ENCODE measurements at places on chromosomes 3 and 15.

GRCh38 chr3:146166415-146166821 is 5.4 kb upstream of the PLOD2 start:
- DNase-seq: no peak

- DNase-seq: no peak
Observed at GRCh38 chr3:89256395-89256794, 149.0 kb downstream of the EPHA3 start.

GRCh38 chr3:50239649-50240048 is 3.6 kb downstream of the GNAI2 start:
- DNase-seq: no peak

- peak; percentile 12 for DNase-seq
Observed at GRCh38 chr15:79115986-79116665, 25.5 kb upstream of the RASGRF1 start.

- no peak for DNase-seq
Observed at GRCh38 chr15:94972314-94972713, 741.0 kb downstream of the MCTP2 start.

- DNase-seq: no peak
Observed at GRCh38 chr15:98263787-98264186, 303.3 kb downstream of the ARRDC4 start.

DNA sequence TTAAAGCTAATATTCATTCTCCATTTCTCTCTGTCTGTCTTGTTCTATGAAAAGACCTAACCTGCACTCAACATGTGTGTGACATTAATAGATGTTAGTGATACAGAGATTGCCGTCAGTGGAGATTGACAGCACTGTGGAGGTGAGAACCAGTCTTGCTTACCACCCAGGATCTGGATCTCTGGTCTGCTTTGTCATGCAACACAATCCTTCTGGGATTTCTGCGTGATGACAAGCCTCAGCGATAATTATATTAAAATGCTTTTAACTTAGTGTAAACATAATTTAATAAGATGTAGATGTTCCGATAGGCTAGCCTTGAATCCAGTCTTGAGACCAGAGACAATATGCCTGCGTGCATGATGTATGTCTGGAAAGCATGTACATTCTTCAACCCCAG is 262.0 kb upstream of the ZNF717 start:
- DNase-seq: no peak

DNA sequence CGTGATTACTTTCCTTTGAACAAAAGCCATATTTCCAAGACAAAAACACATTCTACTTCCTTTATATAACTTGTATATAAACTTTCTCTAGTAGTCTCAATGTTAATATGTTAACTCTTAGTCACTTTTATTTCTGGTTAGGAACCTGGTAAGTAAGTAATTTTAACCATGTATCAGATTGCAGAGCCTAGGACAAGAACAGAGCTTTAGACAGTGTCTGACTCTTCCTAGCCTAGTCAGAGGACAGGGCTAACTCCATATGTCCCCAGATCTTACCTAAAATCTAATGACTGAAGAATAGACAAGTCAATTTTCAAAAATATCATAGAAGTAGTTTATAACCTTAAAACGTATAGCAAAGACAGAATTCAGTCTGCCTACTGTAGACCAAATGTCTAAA is 8.3 kb downstream of the LEKR1 start:
- DNase-seq: no peak

DNA sequence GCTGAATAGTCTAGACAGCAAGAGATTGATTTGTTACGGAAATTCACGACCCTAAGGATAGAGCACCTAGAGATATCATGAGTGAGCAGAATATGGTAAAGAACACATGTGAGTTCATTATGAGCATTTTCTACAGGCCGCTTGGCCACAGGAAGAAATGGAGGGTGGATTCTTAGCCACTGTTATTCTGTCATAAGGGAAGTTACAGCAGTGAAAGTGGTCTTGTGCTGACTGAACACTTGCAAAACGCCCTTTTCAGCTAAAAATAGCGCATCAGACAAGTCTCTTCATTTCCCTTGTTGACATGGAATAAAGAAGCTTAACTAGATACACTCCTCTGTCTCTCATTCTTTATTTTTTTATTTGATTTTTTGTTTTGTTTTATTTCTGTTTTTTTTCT is 19.8 kb downstream of the DGKG start:
- peak; percentile 6 for DNase-seq

GRCh38 chr15:38042707-38043445 is 108.4 kb downstream of the TMCO5A start:
- no peak for DNase-seq

GRCh38 chr3:160196511-160197104 is 28.6 kb upstream of the C3orf80 start:
- no peak for DNase-seq

DNA sequence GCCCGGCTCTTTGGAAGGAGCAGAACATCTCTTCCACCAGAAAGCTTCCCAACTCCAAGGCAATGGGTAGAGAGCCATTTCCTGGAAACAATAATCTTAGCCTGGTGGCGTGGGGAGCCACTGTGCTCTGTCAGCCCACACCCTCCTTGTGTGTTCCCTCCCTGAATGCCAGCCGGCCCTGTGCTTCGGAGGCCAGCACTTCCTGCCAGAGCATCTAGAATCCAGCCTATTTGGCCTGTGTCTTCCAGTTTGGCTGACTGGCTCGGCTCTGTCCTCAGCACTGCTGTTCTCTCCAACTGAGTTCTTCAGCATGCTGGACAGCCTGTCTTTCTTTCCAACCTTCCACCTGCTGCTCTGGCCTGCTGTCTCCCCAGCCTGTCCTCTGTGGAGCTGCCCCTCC is 349.3 kb downstream of the MFSD1 start:
- no peak for DNase-seq

- DNase-seq: no peak
Observed at GRCh38 chr3:141812084-141812483, 48.9 kb downstream of the GRK7 start.

DNA sequence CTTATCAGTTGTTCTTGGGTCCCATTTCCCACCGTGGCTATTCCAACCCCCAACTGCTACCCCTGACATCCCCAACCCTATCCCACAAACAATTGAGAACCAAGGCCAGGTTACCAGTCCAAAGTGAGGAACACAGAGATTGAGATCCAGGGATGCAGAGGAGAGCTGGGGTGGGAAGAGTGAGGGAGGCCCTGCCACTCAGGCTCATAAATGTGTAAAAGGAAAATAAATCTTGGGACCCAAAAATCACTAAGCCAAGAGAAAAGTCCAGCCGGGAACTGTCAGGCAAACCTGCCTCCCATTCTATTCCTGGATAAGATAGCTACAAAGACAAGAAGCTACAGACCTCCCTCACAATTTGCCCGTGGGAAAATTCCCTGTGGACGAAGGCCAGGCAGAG is 101.1 kb upstream of the DLG1 start:
- no peak for DNase-seq

DNA sequence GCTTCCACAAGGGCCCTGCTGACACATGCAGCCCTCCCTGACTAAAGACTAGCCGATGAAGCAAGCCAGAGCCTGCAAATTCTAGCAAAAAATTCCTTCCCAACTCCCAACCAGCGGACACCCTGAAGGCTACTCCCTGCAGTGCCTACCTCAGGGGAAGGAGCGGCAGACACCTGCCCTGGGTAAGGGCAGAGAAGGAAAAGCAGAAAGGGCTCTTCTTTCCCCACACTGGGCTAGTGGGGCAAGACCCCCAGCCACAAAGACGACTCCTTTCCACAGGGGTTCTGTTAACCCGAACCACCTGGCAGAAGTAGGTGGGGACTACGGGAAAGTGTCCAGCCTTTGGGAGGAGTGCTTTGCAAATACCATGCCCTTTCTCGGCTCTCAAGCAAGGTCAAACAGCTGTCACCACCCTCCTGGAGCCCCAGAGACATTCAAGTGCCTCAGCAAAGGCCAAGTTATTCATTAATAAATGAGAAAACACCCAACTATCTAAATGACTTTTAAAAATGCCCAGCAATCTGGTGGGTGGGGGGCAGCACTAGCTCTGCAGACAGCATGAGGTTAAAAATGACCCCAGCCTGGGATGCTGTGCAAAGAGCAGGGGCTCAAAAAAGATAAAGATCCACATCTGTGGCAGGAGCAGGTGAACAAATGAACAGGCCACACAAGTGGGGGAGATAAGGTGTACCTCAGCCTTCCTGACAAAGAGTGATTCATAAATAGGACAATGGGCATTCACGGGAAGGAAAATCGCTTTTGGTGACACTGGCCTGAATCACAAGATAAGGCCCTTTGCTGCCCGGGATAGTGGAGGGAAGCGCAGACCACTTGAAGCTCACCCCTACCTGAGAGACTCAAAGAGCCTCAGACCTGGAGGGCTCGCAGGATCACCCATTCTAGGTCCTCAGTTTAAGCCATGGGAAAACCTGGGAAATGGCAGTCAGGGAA is 33.0 kb downstream of the CCDC12 start:
- no peak for DNase-seq

GRCh38 chr3:105904251-105904650 is 35.4 kb upstream of the CBLB start:
- DNase-seq: no peak

DNA sequence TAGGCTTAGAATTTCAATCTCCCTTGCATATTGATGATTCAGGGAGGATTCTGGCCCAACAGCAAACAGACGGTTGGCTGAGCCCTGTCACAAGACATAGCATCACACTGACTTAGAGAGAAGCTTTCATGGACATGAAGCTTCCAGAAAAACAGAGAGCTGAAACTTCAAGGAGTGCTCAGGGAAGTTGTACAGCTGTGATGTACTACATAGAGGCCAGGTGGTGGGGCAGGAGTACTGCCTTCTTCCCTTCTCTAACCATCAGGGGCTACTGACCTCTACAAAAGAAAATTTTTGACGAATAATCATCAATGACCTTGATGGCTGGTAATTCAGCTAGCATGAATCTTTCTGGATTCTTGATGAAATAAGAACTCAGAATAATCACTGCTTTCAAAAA is 378.5 kb downstream of the ERC2 start:
- DNase-seq: no peak

DNA sequence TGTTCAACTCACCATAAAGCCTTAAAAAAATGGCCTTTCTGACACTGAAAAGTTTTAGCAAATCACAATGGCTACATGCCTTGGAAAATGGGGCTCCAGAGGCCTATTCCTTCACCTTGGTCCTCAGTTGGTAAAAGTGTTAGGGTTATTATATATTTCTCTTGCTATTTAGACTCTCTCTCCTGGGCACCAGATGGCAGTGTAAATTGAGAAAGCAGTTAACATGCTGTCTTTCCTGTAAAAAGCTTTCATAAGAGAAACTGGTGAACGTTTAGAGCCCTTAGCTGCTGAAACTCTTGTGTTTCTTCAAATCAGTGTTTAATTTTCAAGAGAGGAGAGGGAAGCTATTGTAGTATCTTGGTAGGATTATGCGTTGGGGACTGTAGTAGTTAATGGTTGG is 89.9 kb downstream of the LRTM1 start:
- no peak for DNase-seq

GRCh38 chr3:136862617-136863322 is 762 bp downstream of the NCK1 start:
- DNase-seq: no peak
